ENCODE measurements at places on chromosomes 11 and 22. TPM values are rescaled to one million over a fixed set of nuclear protein-coding genes. Genes with fewer than 3 reads are reported as not detected.
A peak's percentile ranks its signal among the peaks of the same experiment; 100 is the strongest.

The APLNR gene
- not detected for total RNA-seq

- peak within 1 kb of the TSS; percentile 80 for H3K4me3 ChIP-seq
- peak within 1 kb of the TSS; percentile 83 for H3K27ac ChIP-seq
- no peaks in the 10 kb centered on the region for H3K27me3 ChIP-seq
- no peaks in the 10 kb centered on the region for H3K4me1 ChIP-seq
- no peaks in the 10 kb centered on the region for H3K36me3 ChIP-seq
Observed at GRCh38 chr11:36509694-36510593, at the start of gene TRAF6. Gene TRAF6, minus strand, starts transcription at chr11:36510272. Its CDS starts 8,757 bp downstream, at chr11:36501515.

DNA sequence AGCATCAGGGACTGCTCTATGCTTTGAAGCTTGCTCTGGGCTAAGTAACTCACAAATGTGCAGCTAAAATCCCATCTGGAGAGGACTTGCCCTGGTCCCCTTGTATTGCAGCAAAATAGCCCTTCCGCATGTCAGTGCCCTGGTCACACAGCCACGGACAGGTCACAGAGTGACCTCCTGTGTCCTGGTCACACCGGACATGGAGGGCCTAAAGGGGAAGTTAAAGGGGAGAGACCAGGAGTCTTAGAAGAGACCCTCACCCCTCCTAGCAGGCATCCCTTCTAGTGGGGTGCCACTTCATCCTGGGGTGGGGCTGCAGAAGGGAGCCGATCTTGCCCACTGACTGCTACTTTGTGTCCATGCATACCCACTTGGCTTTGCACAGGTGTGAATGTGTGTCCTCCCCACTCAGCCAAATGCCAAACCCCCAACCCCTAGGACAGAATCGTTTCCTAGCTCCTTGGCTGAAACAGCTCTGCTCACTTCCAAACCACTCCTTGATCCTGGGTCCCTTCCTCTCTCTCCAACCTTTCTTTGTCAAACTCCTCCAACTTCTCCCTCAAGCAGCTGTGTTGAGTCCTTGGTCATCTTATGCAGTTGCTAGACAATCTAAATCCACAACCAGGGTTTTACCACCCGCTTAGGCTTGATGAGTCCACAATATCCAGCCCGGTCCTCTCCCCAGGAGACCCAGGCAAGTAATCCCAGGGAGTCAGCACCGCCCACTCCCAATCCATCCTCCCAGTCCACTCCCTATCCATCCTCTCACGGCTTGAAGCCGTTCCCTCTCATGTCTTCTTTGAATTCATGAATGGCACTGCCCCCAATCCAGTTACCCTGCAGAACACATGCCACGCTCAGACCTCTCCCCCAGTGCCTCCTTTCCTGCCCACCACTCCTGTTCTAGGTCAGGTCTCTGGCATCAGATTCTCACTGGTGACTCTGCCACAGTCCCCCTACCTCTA is 3.3 kb upstream of the FXYD6 start:
- no peak for DNase-seq
- no peak overlapping the region for H3K27ac ChIP-seq
- H3K27me3 ChIP-seq = no peaks in the 10 kb centered on the region
- H3K4me3 ChIP-seq = no peak overlapping the region
- no peaks in the 10 kb centered on the region for H3K4me1 ChIP-seq

DNA sequence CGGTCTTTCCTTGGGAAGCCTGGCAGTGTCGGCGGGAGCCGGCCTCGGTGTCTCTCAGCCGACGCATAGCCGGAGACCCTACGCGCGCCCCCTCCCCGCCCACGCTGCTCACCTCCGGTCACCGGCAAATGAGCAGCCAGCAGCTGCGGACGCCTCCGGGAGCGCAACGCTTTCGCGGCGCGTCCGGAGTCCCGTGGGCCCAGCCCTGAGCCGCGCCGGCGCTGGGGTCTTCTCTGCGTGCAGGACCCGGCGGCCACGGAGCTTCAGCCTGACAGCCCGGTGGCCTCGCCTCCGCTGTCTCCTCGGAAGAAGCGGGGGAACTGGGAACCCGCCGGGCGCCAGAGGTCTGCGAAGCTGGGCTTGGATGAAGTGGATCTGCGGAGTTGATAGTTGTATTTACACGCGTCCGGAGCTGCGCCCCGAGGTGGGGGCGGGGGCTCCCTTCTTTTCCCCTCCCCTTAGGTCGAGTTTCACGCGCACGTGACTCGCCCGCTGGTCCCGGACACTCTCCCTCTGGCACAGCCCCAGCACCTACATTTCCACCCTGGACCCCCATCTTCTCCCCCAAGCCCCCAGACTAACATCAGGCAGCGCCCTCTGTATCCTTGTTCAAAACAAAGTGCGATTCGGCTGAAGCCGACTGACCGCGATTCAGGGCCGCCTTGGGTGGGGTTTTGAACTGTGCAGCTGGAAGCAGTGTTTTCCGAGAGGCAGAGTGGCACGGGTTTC is at the start of gene SLC43A1:
SLC43A1 (minus strand) TSS at position 371 of the 729 bp plus-strand sequence. CDS start 1,591 bp downstream, outside the sequence.
- no peaks in the 10 kb centered on the region for H3K27me3 ChIP-seq
- no peaks in the 10 kb centered on the region for H3K36me3 ChIP-seq
- peak; percentile 35 for DNase-seq
- peak within 1 kb of the TSS; percentile 71 for H3K4me3 ChIP-seq
- peaks cover 4% of the 10 kb centered on the region for H3K4me1 ChIP-seq

- H3K27me3 ChIP-seq = no peaks in the 10 kb centered on the region
- H3K27ac ChIP-seq = no peak overlapping the region
- no peak for DNase-seq
- no peaks in the 10 kb centered on the region for H3K4me1 ChIP-seq
- no peak overlapping the region for H3K4me3 ChIP-seq
Observed at GRCh38 chr11:16860617-16861016, 122.2 kb downstream of the C11orf58 start.

The STIP1 gene
- 139 TPM for total RNA-seq

DNA sequence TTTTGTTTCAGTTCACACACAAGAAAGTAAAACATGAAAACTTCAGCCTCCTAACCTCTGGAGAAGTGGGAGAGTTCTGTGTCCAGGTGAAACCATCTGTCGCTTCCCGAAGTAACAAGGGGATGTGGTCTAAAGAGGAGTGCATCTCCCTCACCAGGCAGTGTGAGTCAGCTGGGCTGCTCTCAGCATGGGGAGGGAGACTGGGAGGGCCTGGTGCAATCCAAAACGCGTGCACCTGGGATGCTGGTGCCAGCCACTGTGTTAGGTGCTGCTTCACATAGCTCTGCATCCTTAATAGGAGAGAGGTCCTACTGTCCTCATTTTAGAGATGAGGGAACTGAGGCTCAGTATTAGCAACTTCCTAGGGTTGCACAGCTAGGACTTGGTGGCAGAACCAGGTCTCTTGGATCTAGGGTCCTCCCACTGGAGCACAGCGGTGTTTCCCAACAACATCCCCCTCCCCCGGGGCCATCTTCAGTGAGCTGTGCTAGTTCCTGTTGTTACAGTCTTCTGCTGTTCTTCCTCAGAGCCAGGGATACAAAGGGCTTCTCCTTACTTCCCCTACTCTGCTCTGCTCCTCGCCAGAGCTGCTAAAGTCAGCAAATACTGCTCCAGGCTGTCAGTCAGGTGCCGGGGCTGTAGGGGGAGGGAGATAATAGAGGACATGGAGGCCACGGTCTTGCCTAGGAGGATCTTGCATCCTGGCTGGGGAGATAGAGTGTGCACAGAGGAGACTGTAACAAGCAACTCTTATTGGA is 8.0 kb downstream of the IL10RA start:
- H3K4me3 ChIP-seq = no peak overlapping the region
- H3K27ac ChIP-seq = no peak overlapping the region
- no peaks in the 10 kb centered on the region for H3K4me1 ChIP-seq
- H3K36me3 ChIP-seq = no peaks in the 10 kb centered on the region
- no peaks in the 10 kb centered on the region for H3K27me3 ChIP-seq

The OR5D16 gene
- total RNA-seq = not detected

DNA sequence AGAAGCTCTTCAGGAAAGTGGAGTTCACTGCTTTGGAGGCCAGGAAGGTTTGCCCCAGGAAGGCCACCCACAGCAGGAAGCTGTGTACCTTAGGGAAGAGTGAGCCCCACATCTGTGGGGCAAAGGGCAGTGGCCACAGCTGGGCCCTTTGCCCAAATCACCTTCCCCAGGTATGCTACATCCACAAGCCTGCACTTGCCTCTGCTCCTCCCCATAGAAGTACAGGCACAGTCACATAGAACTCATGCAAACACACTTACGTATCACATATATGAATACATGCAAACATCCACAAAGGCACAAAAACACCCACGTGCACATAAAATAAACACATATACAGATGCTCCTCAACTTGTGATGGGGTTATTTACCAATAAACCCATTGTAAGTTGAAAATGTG is 2.1 kb downstream of the TRIM29 start:
- no peaks in the 10 kb centered on the region for H3K4me1 ChIP-seq
- no peaks in the 10 kb centered on the region for H3K36me3 ChIP-seq
- no peaks in the 10 kb centered on the region for H3K27me3 ChIP-seq
- DNase-seq = peak; percentile 62
- H3K4me3 ChIP-seq = peak overlapping the region; percentile 34

- H3K4me1 ChIP-seq = no peaks in the 10 kb centered on the region
- H3K4me3 ChIP-seq = no peak overlapping the region
- H3K36me3 ChIP-seq = no peaks in the 10 kb centered on the region
- DNase-seq = no peak
- H3K27me3 ChIP-seq = no peaks in the 10 kb centered on the region
- H3K27ac ChIP-seq = no peak overlapping the region
Observed at GRCh38 chr11:83105168-83105567, 33.5 kb upstream of the RAB30 start.

DNA sequence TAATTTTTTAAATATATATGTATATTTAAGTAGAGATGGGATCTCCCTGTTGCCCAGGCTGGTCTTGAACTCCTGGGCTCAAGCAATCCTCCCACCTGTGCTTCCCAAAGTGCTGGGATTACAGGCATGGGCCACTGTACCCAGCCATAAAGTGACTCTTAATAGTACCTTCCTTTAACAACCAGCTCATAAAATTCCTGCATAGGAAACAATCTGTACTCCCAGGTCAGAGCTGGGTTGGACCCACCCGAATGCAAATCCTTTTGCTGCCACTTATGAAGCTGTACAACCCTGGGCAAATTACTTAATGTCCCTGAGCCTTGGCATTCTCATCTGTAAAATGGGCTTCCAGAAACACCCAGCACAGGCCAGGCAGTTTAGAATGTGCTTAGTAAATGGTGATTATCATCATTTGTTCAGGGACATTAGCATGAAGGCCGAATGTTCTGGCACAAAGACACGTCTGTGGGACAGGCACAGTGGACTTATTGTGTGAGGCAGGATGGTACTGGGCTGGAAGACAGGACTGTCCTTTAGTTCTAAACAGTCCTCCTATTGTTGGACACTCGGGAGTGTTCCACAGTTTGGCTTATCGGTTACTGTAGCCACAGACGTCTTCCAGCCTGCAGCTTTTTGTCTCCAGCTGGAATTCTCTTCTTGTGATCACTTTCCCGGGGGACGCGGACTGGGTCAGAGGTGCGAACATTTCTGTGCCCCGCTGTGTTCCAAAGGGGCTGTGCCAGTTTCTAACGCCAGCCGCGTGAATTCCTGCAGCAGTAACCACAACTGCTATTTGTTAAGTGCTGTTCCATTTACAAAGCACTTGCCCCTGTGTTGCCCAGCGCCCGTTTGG is 6.0 kb downstream of the PDXP start:
- H3K27ac ChIP-seq = no peak overlapping the region
- no peak for DNase-seq
- no peaks in the 10 kb centered on the region for H3K27me3 ChIP-seq
- no peaks in the 10 kb centered on the region for H3K36me3 ChIP-seq

The DDTL gene
- not detected for total RNA-seq

- no peaks in the 10 kb centered on the region for H3K4me1 ChIP-seq
- H3K27ac ChIP-seq = no peak overlapping the region
- H3K27me3 ChIP-seq = no peaks in the 10 kb centered on the region
- H3K4me3 ChIP-seq = no peak overlapping the region
- no peak for DNase-seq
Observed at GRCh38 chr11:107183953-107184352, 165.7 kb upstream of the GUCY1A2 start.

- no peak overlapping the region for H3K4me3 ChIP-seq
- no peaks in the 10 kb centered on the region for H3K36me3 ChIP-seq
- DNase-seq = no peak
Observed at GRCh38 chr11:125451400-125452124, 44.5 kb downstream of the FEZ1 start.

GRCh38 chr22:37075046-37075445 is 23.5 kb downstream of the KCTD17 start:
- H3K4me1 ChIP-seq = no peaks in the 10 kb centered on the region
- H3K27ac ChIP-seq = no peak overlapping the region
- H3K4me3 ChIP-seq = no peak overlapping the region
- no peaks in the 10 kb centered on the region for H3K27me3 ChIP-seq

The TNNI2 gene
- not detected for total RNA-seq

DNA sequence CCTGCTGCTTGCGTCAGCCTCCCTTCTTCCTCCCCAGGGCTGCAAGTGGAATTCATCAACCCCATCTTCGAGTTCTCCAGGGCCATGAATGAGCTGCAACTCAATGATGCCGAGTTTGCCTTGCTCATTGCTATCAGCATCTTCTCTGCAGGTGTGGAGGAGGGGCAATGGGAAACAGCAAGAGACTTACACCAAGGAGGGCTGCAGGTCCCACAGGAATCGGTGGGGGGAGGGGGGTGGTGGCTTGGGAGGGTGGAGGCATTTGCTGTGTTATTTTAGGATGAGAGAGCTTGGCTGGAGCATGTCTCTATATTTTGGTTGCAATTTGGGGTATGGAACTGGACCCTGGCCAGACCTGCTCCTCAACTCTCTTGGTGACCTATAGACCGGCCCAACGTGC is 2.1 kb upstream of the MADD start:
- DNase-seq = no peak
- H3K4me3 ChIP-seq = no peak overlapping the region
- peak overlapping the region; percentile 97 for H3K27ac ChIP-seq
- peaks cover 12% of the 10 kb centered on the region for H3K4me1 ChIP-seq

- H3K27ac ChIP-seq = no peak overlapping the region
- no peaks in the 10 kb centered on the region for H3K36me3 ChIP-seq
- DNase-seq = no peak
- H3K4me1 ChIP-seq = no peaks in the 10 kb centered on the region
- no peak overlapping the region for H3K4me3 ChIP-seq
Observed at GRCh38 chr22:31619611-31620300, 42.3 kb downstream of the PISD start.

DNA sequence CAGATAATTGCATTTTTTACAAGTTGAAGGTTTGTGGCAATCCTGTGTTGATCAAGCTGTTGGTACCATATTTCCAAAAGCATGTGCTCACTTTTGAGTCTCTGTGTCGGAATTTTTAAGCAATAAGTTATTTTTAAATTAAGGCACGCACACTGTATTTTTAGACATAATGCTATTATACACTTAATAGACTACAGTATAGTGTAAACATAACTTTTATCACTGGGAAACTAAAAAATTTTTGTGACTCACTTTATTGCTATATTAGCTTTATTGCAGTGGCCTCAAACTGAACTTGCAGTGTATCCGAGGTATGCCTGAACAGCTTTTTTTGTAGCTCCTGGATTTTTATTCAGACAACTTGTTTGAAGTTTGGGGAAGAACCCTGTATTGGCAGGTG is 31.3 kb upstream of the RRM1 start:
- H3K27ac ChIP-seq = no peak overlapping the region
- no peaks in the 10 kb centered on the region for H3K4me1 ChIP-seq
- no peak for DNase-seq
- H3K36me3 ChIP-seq = no peaks in the 10 kb centered on the region

The HBG1 gene
- total RNA-seq = not detected

- H3K4me3 ChIP-seq = no peak overlapping the region
- H3K4me1 ChIP-seq = peaks cover 7% of the 10 kb centered on the region
- H3K27ac ChIP-seq = peak overlapping the region; percentile 98
- DNase-seq = no peak
- no peaks in the 10 kb centered on the region for H3K27me3 ChIP-seq
- peaks cover 34% of the 10 kb centered on the region for H3K36me3 ChIP-seq
Observed at GRCh38 chr11:65132238-65132987, 1.9 kb downstream of the SYVN1 start.

- no peaks in the 10 kb centered on the region for H3K36me3 ChIP-seq
- peak overlapping the region; percentile 65 for H3K27ac ChIP-seq
- peaks cover 12% of the 10 kb centered on the region for H3K4me1 ChIP-seq
- peak overlapping the region; percentile 17 for H3K4me3 ChIP-seq
- no peaks in the 10 kb centered on the region for H3K27me3 ChIP-seq
Observed at GRCh38 chr11:64448599-64449380, 89.8 kb downstream of the RPS6KA4 start.
